ENCODE measurements at places on chromosomes 1 and 21. TPM values are rescaled to one million over a fixed set of nuclear protein-coding genes. Genes with fewer than 3 reads are reported as not detected.

DNA sequence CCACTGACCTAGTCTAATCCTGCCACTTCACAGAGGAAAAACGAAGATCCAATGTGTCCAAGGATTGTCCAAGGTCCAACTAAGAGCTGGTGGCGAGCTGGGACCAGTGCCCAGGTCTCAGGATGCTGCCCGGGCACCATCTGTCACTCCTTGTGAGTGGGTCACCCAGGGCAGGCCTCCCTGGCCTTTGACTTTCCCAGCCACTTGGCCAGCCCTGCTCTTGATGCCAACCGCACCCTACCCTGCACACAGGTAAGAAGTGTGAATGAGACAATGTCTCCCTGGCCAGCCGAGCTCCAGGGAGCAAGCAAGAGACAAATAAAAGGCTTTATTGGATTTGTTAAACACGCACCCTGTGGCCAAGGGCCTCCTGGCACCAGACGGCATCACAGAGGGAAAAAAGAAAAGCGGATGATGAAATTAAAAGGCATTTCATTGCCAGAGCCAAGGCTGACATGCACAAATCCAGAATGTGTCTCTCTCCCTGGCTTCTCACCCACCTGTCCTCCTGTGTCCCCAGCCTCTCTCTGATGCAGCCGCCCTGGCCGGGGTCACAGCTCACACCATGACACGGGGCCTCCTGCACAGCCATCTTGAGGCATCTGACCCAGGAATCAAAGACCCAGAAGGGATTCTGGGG lies 72.8 kb downstream of the CAMK2N1 start:
- DNase-seq, result no peak

Gene AMPD1
- not detected for total RNA-seq

Gene FCRLA
- total RNA-seq, result not detected

Gene TTLL10
- total RNA-seq, result 0.86 TPM

Gene FOXD2
- 0.37 TPM for total RNA-seq

- DNase-seq, result no peak
These were observed 12.6 kb upstream of the ITPKB start for GRCh38 chr1:226751703-226752102.

Gene ITGB2
- 359 TPM for total RNA-seq

Data from T-helper 17 cell (primary cell).